ENCODE measurements at places on chromosomes 13 and 19.

DNA sequence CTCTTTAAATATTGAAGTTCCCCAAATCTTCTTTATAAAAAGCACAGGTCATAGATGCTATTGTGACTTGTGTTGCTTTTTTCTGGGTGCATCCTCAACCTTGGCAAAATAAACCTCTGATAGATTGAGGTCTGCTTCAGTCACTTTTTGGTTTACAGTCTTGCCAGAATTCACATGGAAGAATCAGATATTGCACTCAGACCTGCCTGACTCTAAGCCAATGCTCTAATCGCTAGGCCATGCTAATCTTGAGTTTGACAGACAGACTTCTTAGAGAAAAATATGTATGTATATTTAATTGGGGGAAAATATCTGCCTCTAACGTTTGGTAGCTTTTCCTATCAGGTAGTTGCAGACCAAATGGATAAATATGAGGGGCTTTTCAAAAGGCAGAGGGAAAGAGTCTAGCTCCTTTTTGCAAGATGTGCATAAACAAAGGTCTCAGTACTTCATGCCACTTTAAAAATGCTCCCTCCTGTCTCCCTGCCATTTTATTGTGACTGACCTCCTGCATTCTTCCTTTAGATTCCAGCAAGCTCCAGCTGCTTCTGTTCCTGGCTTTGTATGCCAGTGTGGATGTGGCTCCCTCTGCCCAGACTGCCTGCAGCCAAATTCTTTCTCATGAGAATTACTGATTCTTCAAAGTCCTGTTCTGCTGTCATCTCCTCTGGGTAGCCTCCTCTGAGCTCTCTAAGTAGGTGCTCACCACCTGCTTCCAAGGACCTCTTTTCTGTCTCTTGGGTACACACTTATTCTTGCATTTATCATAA lies 42.4 kb upstream of the RFC3 start:
- no peak for DNase-seq

- no peak for DNase-seq
Observed at GRCh38 chr19:5035793-5036697, 67.1 kb downstream of the KDM4B start.

- no peak for DNase-seq
Observed at GRCh38 chr13:95679722-95680121, 2.8 kb downstream of the DNAJC3 start.

DNA sequence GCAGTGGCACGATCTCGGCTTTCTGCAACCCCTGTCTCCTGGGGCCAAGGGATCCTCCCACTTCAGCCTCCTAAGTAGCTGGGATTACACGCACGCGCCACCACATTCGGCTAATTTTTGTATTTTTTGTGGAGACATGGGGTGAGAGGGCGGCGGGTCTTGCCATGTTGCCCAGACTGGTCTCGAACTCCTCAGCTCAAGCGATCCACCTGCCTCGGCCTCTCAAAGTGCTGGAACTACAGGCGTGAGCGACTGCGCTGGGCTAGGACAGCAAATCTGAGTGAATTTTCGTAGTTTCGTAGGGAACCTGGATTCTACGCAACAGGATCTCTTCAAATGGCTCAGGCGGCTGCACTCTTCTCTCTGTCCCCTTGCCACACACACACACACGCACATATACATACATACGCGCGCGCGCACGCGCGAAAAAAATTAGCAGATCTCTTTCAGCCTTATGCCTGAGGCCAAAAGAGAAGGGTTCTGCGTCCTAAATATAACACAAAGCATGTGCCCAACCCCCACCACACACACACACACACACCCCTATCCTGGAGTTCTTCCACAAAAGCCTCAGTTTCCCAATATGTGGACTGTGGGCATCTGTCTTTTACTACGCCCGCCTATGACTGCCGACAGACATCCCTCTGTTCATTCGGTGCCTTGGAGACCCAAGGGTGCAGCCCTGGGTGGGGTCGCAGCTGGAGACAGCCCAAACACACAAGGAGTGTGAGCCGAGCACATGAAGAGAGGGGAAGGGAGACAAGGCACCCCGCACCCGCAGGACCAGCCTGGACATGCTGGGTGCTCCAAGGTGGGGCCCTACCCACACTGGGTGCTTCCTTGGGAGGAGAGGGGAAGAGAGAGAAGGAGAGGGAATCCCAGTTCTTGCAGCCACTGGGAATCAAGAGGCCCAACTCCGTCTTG lies 616 bp downstream of the PINLYP start:
- peak; percentile 76 for DNase-seq

DNA sequence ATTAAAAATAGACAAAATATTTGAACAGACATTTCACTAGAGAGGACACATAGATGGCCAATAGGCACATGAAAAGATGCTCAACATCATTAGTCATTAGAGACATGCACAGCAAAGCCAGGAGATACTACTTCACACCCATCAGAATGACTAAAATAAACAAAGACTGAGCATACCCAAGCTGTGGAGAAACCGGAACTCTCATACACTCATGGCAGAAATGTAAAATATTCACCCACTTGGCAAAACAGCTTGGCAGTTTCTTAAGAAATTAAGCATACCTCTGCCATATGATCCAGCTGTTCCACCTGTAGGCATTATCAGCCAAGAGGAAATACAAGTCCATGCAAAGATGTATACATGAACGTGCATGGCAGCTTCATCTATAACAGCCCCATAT lies 213.4 kb downstream of the TSHZ3 start:
- DNase-seq = no peak

- DNase-seq = peak; percentile 16
Observed at GRCh38 chr13:82847595-82847994, 1034.7 kb downstream of the SLITRK1 start.

GRCh38 chr13:45132369-45133064 lies 12.2 kb downstream of the GTF2F2 start:
- DNase-seq = no peak

DNA sequence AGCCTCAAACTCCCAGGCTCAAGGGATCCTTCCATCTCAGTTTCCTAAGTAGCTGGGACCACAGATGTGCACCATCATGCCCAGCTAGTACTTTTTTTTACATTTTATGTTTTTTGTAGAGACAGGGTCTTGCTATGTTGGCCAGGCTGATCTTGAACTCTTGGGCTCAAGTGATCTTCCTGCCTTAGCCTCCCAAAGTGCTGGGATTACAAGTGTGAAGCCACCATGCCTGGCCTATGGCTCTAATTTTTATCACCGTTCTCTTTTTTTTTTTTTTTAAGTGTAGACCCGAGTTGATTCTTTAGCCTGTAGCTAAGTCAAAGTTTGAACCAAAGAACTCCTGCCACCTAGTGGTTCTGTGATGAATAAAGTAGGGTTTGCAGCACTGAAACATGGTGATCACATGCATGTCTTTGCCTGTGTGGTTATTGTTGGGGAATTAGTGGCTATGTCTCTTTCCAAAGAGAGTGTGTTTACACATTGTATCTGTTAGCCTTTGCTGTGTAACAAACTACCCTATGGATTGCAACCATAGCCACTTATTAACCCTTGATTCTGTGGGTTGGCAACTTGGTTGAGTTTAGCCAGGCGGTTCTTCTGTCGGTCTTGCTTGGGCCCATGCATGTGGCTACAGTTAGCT lies 11.6 kb downstream of the NFILZ start:
- peak; percentile 66 for DNase-seq

GRCh38 chr19:17002455-17002854 lies 24.2 kb downstream of the CPAMD8 start:
- no peak for DNase-seq

- no peak for DNase-seq
Observed at GRCh38 chr13:22862478-22862877, 318.3 kb upstream of the SGCG start.

DNA sequence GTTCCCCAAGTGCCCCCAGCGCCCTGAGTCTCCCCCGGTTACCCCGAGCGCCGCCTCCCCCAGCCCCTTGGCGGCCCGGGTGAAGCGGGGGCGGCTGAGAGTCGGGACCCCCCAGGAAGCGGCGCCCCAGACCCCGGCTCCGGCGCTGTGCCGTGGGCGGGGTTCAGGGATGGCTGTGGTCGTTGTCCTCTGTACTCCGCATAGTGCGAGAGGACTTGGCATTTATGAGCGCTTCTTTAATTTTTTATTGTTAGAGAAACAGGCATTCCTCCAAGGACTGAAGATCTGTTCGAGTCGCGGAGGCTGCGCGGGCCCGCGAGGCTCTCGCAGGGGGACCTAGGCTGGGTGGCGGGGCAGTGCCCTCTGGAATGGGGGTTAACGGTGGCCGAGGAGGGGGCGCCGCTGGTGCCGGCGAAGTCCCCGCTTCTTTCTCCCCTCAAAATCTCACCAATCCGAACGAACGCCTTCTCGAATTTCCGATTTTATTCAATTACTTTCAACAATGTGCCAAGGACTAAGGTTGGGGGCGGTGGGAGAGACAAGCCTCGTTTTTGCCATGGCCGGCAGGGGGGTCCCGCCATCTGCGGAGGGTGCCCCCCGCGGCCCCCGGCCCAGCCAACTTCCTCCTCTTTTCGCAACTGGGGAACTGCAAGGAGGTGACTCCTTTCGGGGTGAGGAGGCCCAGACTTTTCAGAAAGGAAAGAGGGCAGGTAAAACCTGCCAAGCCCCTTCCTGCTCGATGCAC lies 596 bp upstream of the GJB2 start:
- DNase-seq = no peak

- DNase-seq = no peak
Observed at GRCh38 chr19:29269641-29270040, 56.7 kb upstream of the UQCRFS1 start.

GRCh38 chr13:34647379-34648150 lies 294.5 kb upstream of the NBEA start:
- no peak for DNase-seq

GRCh38 chr19:45969676-45970075 lies 4.0 kb downstream of the NOVA2 start:
- no peak for DNase-seq

DNA sequence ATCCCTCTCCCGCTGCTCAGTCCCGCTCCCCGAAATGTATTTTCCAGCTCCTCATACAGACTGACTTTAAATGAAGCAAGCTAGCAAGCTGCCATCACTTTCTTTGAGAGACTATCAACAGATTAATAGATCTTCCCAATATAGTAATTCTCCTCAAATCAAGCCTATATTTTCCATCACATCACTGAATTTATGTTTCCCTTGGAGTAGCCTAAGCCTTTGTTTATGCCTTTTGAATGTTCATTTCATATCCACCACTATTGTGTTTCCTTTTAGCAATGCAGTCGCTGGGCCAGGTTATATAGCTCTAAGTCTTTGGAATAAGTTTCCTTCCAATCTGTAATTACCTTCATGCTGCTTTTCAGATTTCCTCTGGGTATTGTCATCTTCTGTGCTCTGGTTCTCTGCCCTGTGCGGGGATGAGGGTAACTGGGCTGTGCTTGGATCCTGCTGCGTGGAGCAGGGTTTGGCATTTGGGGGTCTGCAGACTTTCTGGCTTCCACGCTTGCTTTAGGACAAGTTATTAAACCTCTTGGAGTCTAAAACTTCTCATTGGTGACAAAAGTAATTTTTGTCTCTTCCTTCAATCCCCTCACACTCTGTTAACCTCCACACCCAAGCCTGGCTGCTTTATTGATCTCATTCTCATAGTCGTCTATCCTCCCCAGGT lies 256.9 kb downstream of the DLEU7 start:
- DNase-seq = no peak

- DNase-seq = no peak
Observed at GRCh38 chr13:30584051-30584731, 33.5 kb upstream of the USPL1 start.

DNA sequence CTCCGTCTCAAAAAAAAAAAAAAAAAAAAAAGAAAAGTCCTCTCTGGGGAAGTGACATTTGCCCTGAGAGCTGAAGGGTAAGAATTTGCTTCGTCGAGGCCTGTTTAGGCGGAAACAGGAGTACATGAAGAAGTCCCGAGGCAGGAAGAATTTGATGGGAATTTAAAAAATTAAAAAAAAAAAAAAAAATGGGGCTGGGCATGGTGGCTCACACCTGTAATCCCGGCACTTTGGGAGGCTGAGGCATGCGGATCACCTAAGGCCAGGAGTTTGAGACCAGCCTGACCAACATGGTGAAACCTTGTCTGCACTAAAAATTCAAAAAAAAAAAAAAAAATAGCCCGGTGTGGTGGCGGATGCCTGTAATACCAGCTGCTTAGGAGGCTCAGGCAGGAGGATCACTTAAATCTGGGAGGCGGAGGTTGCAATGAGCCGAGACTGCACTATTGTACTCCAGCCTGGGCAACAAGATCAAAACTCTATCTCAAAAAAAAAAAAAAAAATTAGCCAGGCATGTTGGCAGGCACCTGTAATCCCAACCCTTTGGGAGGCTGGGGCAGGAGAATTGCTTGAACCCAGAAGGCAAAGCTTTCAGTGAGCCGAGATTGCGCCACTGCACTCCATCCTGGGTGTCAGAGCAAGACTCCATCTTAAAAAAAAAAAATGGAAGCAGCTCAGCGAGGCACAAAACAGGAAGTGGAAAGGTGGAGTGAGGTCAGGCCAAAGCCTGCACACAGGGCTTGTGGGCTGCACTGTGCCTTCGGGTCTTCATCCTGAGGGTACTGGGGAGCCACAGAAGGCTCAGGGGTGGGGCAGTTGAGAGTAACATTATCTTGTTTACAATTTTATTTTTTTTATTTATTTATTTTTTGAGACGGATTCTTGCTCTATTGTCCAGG lies 4.9 kb downstream of the BAX start:
- no peak for DNase-seq

GRCh38 chr19:54428323-54429175 lies 13.3 kb downstream of the TTYH1 start:
- DNase-seq = no peak

DNA sequence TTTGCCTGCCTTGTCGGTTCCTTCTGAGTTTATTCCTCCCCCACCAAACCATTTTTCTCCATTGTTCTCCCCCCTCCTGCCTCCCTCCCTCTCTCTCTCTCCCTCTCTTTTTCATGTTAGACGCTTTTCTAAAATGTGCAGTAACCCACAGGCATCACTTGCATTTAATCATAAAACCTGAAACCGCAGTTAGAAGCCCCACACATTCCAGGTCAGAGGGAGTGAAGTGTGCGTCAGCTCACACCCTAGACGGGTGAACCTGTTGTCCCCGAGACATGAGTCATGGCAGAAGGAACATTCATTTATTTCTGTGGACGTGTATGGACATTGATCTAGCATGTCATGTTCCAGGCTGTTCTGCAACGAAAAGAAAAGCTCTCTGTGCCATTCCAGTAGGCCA lies 19.9 kb downstream of the ONECUT3 start:
- DNase-seq = no peak

DNA sequence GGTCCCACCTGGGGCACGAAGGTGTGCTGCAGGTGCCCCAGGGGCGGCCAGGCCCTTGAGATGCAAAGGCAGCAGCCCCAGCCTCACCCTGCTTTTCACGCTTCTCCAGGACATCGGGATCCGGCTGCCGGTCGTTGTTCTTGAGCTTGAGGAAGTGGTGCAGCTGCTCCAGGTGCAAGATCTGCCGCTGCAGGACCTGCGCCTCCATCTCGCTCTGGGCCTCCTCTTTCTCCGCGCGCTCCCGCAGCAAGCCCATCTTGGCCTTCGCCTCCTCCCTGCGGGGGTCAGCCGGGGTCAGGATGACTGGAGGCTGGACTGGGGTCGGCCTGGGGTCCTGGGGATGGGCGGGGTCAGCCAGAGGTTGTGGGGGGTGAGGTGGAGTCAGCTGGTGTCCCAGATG lies 21.5 kb upstream of the EMP3 start:
- no peak for DNase-seq

DNA sequence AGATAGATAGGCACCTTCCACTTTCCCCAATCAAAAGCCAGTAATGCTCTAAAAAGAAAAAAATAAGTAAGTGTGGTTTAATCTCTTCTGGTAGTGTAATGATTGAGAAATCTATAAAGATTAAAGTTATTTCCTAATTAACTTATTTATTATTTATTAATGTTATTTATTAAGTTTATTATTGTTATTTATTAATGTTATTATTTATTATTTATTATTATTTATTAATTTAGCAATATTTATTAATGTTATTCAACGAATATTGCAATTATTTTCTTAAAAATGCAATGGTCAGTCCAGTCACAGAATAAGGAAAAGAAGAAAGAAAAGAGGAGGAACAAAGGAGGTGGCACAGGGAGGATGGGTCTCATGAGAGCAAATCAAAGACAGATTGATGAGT lies 100.7 kb downstream of the FREM2 start:
- no peak for DNase-seq
